ENCODE measurements at places on chromosomes 5 and 9. TPM values are rescaled to one million over a fixed set of nuclear protein-coding genes. Genes with fewer than 3 reads are reported as not detected.

DNA sequence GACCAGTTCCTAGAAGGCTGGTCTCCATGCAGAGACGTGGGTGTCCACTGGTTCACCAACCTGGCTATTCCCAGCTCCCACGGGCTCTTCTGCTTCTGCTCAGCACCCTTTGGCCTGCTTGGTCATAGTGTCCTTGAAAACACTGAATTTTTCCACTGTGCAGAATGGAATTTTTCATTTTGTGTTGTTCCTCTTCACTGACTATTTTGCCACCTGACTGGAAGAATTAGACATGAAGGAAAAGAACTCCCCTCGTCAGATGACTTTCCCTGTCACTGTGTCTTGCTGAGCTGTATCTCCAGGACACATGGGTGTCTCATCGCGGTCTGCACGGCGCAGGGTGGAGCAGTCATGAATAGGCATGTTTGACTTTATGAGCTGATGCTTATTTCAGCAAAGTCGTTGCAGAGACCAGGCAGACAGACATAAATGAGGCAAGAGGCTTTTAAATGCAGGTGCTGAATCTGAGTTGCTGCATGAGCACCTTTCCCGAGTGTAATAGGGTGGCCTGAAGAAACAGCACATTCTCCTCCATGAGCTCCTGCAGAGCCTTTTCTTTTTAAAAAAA, 50.2 kb upstream of the SEMA4D start:
- no peak overlapping the region for H3K4me3 ChIP-seq
- no peaks in the 10 kb centered on the region for H3K27me3 ChIP-seq
- DNase-seq: no peak

GRCh38 chr5:360257-361027, 38.9 kb downstream of the AHRR start:
- DNase-seq: no peak
- no peak overlapping the region for H3K27ac ChIP-seq
- no peaks in the 10 kb centered on the region for H3K36me3 ChIP-seq
- no peaks in the 10 kb centered on the region for H3K4me1 ChIP-seq
- H3K27me3 ChIP-seq: no peaks in the 10 kb centered on the region

GRCh38 chr9:134848504-134848903, 32.1 kb upstream of the FCN2 start:
- H3K36me3 ChIP-seq: peaks cover 8% of the 10 kb centered on the region
- DNase-seq: no peak
- no peaks in the 10 kb centered on the region for H3K4me1 ChIP-seq
- no peak overlapping the region for H3K27ac ChIP-seq
- no peaks in the 10 kb centered on the region for H3K27me3 ChIP-seq
- no peak overlapping the region for H3K4me3 ChIP-seq

- no peaks in the 10 kb centered on the region for H3K4me1 ChIP-seq
- DNase-seq: no peak
- H3K27ac ChIP-seq: no peak overlapping the region
- H3K4me3 ChIP-seq: no peak overlapping the region
These were observed 132.6 kb downstream of the PDZD2 start for GRCh38 chr5:31771500-31771899.

DNA sequence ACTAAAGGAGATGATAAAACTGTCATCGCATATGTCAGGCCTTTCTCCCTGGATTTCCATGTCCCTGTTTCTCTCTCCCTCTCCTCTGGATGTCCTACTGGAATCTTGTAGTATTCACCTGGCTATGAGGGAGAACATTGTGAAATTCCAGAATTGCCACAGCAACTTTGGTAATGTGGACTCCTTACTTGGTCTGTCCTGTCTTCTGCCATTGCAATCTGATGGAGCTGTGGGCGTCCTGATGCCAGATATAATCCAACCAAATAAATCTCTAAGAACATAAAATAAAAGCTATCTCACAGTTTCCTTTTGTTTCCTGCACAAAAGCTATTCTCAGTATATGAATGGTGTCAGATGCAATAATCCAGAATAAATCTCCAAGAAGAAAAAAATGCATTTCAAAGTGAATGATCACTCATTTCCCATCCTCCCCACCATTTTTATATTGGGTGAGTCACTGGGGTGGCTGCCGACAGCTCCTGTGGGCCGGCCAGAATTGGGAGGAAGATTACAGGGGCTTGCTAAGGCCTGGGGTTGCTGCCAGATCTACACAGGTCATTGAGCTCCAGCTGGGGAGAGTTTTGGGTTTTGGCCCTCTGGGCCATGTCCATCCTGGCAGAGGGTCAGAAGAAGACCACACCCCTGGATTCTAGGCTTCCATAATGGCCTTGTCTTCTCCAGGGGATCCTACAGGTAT, 160.7 kb upstream of the PITX1 start:
- no peak overlapping the region for H3K4me3 ChIP-seq
- DNase-seq: peak; percentile 62
- H3K4me1 ChIP-seq: peaks cover 10% of the 10 kb centered on the region
- no peaks in the 10 kb centered on the region for H3K36me3 ChIP-seq
- H3K27me3 ChIP-seq: no peaks in the 10 kb centered on the region
- H3K27ac ChIP-seq: no peak overlapping the region

- no peaks in the 10 kb centered on the region for H3K36me3 ChIP-seq
- H3K4me1 ChIP-seq: no peaks in the 10 kb centered on the region
- no peak overlapping the region for H3K27ac ChIP-seq
- H3K27me3 ChIP-seq: no peaks in the 10 kb centered on the region
These were observed 65.2 kb upstream of the GLIS3 start for GRCh38 chr9:4365055-4365454.

GRCh38 chr5:169161022-169161680, 139.8 kb downstream of the SLIT3 start:
- peaks cover 32% of the 10 kb centered on the region for H3K4me1 ChIP-seq
- H3K36me3 ChIP-seq: no peaks in the 10 kb centered on the region
- peak overlapping the region; percentile 69 for H3K27ac ChIP-seq

GRCh38 chr5:56273376-56273955, 40.3 kb upstream of the ANKRD55 start:
- H3K27ac ChIP-seq: no peak overlapping the region
- no peak for DNase-seq
- H3K27me3 ChIP-seq: no peaks in the 10 kb centered on the region
- no peaks in the 10 kb centered on the region for H3K4me1 ChIP-seq
- H3K36me3 ChIP-seq: no peaks in the 10 kb centered on the region
- no peak overlapping the region for H3K4me3 ChIP-seq

DNA sequence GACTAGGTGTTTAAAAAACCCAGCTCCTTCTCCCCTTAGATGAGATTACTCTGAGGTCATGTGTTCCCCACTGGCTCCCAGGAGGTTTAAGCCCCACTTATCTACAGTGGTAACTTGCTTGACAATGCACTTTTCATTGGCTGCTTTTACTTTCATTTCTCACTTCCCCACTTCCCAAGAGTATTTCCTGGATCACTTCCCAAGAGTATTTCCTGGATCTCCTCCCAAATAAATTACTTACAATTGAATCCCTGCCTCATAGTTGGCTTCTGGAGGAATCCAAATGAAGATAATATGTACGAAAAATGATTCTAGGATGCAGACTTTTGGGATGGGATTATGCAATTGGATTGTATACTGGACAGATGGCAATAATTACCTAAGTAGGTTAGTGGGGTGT, 47.1 kb upstream of the CHSY3 start:
- H3K4me1 ChIP-seq: no peaks in the 10 kb centered on the region
- H3K4me3 ChIP-seq: no peak overlapping the region
- no peak overlapping the region for H3K27ac ChIP-seq
- H3K27me3 ChIP-seq: no peaks in the 10 kb centered on the region
- no peak for DNase-seq

DNA sequence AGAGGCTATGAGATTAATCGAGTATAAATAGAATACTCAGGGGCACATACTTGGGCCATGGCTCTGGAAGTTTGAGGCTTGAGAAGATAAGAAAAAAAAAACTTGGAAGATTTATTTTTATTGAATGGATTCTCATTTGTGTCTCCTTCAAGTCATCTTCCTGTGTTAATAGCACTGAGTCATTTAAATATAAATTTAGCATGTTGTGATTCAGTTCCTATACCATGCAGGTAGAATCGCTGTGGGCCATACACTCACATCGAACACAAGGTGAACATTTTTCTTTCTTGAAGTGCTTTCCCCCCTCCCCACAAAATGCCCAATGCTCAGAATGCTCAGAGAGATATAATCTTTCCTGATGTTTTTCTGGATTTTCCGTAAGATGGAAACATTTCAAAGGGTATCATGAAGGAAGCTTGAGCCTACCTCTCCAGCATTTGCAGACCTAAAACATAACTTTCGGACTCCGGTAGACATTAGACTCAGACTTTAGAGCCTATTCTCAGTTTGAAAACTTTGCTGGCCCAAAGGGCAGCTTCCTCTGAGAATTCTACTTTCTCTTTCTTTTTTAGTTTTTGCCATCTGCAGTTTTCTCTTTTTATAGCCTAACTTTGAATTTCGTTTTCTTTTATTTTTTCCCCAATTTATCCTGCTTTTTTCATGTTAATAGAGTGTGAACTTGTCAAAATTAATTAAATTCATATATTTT, 737.6 kb upstream of the NUDT12 start:
- no peaks in the 10 kb centered on the region for H3K4me1 ChIP-seq
- H3K4me3 ChIP-seq: no peak overlapping the region
- DNase-seq: no peak
- no peaks in the 10 kb centered on the region for H3K27me3 ChIP-seq
- H3K27ac ChIP-seq: no peak overlapping the region

DNA sequence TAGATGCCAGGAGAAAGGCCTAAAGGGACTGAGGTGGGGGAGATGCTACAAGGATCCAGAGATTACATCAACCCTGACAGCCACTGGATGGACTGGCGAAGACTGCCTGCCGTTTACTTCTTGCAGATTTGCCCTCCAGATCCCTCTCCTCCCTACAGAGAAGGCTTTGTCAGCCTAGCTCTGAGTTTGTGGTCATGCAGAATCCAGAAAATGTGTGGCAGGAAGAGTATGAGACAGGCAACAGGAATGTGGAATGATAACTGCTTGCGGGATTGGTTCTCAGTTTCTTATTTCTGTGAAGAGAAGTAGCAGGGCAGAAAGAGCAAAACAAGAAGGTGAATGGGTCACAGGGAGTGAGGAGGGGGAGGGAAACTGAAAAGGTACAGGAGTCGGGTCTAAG, 129.6 kb downstream of the TLE1 start:
- peak overlapping the region; percentile 21 for H3K27ac ChIP-seq
- H3K4me1 ChIP-seq: peaks cover 24% of the 10 kb centered on the region
- H3K27me3 ChIP-seq: no peaks in the 10 kb centered on the region
- DNase-seq: no peak

GRCh38 chr9:93091056-93091452, 5.0 kb upstream of the CARD19 start:
- H3K36me3 ChIP-seq: no peaks in the 10 kb centered on the region
- no peak overlapping the region for H3K4me3 ChIP-seq
- no peak overlapping the region for H3K27ac ChIP-seq
- peak; percentile 35 for DNase-seq
- no peaks in the 10 kb centered on the region for H3K27me3 ChIP-seq

GRCh38 chr5:37640088-37640487, 199.8 kb downstream of the GDNF start:
- H3K27ac ChIP-seq: no peak overlapping the region
- no peak for DNase-seq
- H3K36me3 ChIP-seq: no peaks in the 10 kb centered on the region
- H3K4me1 ChIP-seq: no peaks in the 10 kb centered on the region
- H3K4me3 ChIP-seq: no peak overlapping the region
- H3K27me3 ChIP-seq: no peaks in the 10 kb centered on the region

DNA sequence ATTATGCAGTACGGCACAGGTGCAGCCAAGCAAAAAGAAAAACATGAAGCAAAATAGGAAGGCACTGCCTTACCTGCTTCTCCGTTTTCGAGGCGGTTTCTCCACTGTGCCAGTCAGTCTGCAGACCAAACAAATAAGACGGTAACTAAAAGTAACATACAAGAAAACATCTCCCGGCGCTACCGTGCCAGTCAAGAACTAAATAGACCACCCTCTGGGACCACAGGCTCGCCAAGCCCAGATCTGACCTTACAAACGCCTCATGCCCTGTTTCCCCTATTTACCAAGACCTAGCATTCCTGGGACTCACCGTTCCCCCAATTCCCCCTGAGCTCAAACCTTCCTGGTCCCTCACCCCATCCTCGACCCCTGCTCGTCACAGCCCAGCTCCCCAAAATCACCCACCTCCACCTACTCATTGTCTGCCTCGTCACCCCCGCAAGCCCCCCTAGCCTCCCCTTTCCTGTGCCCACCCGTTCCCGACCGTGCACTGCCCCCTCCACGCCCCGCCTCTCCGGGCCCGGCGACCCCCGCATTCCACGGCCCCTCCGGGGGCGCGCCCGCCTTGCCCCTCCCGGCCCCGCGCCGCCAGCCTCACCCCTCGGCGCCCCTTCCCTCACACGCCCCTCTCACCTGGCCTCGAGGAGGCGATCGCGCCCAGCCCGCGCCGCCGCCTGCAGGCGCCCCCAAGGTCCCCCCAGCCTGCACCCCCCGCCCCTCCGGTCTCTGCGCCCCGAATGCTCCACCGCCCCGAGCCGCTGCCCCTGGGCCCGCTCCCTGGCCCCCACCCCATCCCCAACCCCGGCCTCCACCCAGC, 560 bp downstream of the SCAI start:
- peak overlapping the region; percentile 87 for H3K4me3 ChIP-seq
- H3K27ac ChIP-seq: peak overlapping the region; percentile 87
- no peaks in the 10 kb centered on the region for H3K36me3 ChIP-seq

GRCh38 chr5:41903382-41903891, 707 bp upstream of the RIMOC1 start:
- peaks cover 41% of the 10 kb centered on the region for H3K4me1 ChIP-seq
- no peak for DNase-seq
- H3K27ac ChIP-seq: peak overlapping the region; percentile 92
- H3K27me3 ChIP-seq: no peaks in the 10 kb centered on the region

DNA sequence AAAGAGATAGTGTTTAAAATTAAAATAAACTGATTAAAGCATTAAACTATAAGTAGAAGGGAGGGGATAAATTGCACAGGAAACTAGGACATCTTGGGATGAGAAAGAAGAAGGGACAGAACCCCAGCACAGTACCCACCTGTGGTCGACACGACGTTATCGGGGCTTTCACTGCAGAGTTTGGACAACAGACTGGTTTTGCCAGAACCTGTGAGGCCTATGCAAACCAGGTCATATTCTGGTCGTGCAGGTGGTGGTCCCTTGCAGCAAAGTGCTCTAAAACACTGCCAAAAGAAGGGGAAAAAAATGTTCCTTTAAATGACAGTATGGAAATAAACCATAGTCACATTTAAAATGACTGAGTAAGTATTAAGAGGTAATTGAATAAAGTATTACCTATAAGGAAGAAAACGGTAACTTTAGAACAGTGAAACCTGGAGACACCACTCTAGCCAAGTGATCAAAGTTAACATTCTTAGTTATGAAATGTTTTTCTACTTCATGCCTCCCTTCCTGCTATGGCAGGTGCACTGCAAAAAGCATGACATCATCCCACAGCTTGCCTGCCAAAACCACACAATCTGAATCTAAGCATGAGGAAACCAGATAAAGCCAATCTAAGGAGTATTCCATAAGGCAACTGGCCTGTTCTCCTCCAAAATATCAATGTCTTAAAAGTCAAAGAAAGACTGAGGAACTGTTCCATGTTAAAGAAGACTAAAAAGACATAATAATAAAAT, 138.6 kb downstream of the ARL15 start:
- H3K27me3 ChIP-seq: no peaks in the 10 kb centered on the region
- H3K36me3 ChIP-seq: no peaks in the 10 kb centered on the region
- DNase-seq: no peak

GRCh38 chr9:88544245-88544644, 9.3 kb downstream of the NXNL2 start:
- no peak overlapping the region for H3K4me3 ChIP-seq
- no peaks in the 10 kb centered on the region for H3K36me3 ChIP-seq
- no peaks in the 10 kb centered on the region for H3K27me3 ChIP-seq
- DNase-seq: no peak

Gene KIAA1958
- 5.1 TPM for total RNA-seq

Gene PCDH12
- total RNA-seq: 6.2 TPM

Gene C5orf58
- total RNA-seq: not detected

Gene GBA2
- total RNA-seq: 74.4 TPM

Gene GRAMD2B
- 53.8 TPM for total RNA-seq

Gene TNFAIP8
- total RNA-seq: 6.9 TPM

Gene CDH9
- not detected for total RNA-seq

Gene ALDH1A1
- 353 TPM for total RNA-seq

Gene GPR21
- total RNA-seq: 6.1 TPM

Gene RNF14
- total RNA-seq: 30.7 TPM

Gene WDR31
- total RNA-seq: 1.9 TPM
